ENCODE measurements at places on chromosomes 3 and 15.
A peak's percentile ranks its signal among the peaks of the same experiment; 100 is the strongest.

DNA sequence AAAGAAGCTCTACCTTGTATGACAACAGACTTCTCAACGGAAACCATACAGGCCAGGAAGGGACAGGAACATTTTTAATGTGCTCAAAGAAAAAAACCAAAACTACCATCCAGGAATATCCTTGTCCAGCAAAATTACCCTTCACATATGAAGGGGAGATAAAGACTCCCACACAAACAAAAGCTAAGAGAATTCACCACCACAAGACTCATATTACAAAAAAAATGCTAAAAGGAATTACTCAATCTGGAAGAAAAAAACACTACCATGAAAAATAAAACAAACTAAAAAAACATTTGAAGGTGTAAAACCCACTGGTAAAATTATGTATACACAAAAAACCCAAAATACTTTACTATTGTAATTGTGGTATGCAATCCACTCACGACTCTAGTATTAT, 57.2 kb downstream of the DLG1 start:
- DNase-seq, result no peak

DNA sequence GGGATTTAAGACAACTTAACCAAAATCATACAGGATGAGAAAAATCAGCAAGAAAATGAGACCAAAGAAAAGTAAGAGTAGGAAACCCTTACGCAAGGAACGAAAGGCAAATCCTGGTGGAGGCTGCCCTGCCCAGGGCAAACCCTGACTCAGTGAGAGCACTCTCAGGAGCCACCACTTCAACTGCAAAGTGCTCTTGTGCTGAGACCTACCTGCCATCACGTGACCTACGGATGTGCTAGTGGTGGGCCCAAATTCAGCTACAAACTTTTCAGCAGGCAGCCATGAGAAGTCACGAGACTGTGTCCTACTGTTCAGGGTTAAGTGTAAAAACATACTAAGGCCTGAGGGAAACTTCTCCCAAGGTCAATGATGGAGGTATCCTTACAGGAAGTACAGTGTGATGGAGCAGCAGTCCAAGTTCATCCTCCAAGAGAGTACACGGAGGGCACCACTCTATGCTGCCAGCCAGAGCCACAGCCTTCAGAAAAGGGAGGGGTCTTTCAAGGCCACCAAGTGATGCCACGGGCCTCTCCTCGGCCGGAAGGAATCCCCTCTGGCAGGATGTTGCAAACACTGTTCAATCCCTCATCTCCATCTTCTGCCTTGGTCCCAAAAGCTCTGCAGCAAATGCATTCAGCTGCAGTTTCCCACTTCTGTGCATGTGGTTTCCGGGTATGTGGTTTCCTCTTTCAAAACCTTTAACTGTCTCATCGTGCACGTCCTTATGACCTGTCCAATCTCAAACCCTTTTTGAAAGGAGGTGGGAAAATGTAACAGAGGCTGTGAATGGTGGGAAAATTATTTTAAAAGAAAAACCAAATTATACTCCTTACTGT, 9.5 kb downstream of the CHSY1 start:
- peak; percentile 71 for DNase-seq

GRCh38 chr3:37935756-37936666, 54.6 kb upstream of the VILL start:
- DNase-seq, result no peak

- no peak for DNase-seq
Measured at GRCh38 chr15:90192961-90193786, 8.0 kb upstream of the SEMA4B start.

- DNase-seq, result no peak
Measured at GRCh38 chr3:3031326-3031725, 78.8 kb downstream of the IL5RA start.

DNA sequence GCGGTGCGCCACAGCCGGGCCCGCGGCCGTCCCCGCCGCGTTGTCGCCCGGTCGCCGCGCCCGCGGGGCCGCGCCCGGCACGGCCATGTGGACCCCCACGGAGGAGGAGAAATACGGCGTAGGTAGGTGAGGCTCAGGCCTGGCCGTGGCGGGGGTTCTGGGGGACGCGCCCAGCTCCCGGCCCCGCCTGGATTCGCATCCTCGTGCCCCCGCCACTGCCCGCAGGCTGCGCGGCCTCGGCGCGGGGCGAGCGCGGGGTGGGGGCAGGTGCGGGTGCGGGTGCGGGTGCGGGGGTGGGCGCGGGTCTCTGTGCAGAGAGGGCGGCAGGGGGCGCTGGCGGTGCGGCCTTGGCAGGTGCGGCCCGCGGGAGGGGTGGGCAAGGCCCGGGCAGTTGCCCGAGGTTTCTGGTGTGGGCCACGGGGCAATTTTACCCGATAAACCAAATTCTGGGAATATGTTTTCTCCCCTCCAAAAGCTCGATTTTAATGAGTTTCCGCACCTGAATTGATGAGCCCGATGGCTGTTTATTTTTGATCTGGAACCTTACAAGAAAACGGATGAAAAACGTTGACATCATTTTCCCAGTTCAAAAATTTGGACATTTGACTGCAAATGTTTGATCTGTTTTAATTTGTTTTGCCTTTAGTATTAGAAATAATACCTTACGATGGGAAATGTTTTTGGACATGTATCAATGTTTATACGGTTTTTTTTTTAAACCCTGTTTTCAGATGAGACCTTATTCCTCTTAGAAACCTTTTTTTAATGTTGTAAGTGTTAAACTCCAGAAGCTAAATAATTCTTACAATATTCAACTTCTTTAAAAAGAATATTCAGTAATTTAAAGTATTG, 678 bp downstream of the DOCK3 start:
- DNase-seq, result peak; percentile 40

DNA sequence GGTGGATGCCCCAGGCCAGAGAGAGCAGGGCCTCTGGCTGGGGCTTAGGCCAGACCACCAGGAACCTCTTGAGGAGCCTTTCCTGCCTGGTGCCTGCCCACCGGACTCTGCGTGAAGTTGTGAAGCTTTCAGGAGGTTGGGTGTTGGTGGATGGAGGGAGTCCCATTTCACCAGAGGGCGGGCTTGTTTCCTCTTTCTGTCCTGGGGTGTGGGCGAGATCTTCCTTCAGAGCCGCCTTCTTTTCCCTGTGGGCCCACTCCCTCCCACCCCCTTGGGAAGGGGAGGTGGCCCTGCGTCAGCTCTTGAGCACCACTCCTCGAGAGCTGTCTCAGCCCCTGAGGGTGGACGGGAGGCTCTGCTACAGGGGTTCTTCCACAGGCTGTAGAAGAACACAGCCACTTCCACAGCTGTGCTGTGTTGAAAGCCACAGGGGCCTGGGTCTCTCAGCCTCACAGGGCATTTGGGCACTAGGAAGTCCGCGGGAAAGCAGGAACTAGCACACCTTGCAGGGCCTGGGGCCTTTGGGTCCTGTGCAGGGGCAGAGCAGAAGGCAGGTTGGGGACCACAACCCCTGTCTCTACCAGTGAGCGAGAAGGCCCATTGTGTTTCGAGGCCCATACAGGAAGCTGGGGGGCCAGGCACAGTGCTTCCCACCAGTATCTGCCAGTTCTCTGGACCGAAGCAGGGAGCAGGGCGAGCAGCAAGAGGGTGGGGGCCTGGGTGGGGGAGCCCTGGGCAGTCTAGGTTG, 2.1 kb downstream of the AMIGO3 start:
- DNase-seq, result no peak

DNA sequence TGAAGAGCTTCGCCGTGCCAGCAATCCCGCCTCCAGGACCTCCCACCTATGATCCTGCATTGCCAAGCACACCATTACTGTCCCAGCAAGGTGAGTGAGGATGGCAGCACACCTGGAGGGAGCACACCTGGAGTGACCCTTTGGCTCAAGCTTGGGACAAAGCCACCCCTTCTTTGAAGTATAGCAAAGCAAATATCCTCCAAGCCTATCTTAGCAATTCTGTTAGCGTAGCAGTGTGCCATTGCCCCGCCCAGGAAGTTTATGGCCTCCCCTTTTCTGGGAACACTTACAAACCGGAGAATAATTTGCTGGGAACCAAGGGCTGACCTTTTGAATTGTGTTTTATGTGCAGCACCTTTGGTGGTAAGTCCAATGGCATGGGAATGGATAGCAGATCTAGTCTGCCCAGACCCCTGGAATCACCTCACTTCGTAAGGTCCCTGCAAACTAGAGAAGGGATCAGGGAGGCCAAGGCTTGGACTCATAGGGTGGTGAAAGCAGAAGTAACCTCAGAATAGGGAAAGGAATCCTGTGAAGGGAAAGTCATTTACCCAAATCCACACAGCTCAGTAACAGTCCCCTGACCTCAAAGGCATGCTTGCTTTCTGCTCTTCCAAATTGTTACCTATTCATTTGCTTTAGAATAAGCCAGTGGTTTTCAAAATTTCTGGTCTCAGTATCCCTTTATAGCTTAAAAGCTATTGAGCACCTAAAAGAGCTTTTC, 70.1 kb downstream of the HCN4 start:
- no peak for DNase-seq

DNA sequence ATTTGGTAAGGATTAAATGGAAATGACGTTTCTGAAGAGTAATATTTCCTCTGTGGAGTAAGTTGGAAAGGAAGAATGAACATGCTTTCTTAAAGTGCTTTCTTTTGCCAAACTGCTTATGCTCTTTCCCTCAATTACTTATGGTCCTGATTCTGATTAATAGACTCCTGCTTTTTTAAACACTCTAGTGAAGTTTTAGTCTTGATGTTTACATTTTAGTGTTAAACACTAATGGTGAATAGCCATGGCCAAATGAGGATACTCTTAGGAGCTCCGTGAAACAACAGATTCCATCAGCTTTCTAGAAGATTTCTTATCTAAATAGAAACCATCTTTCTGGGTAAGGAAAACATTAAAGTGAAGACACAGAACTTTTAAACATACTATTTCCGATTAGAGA, 117.6 kb downstream of the P3H2 start:
- DNase-seq, result no peak

- no peak for DNase-seq
Measured at GRCh38 chr3:181253796-181254195, 264.3 kb upstream of the DNAJC19 start.

- no peak for DNase-seq
Measured at GRCh38 chr3:536417-536813, 339.9 kb downstream of the CHL1 start.

- DNase-seq, result no peak
Measured at GRCh38 chr15:31271224-31271635, 55.4 kb upstream of the KLF13 start.

- DNase-seq, result no peak
Measured at GRCh38 chr3:22594990-22595389, 608.1 kb upstream of the UBE2E2 start.

- DNase-seq, result no peak
Measured at GRCh38 chr3:42685891-42686820, 819 bp downstream of the KLHL40 start.

GRCh38 chr15:101063891-101064794, 145.0 kb downstream of the LRRK1 start:
- DNase-seq, result no peak

DNA sequence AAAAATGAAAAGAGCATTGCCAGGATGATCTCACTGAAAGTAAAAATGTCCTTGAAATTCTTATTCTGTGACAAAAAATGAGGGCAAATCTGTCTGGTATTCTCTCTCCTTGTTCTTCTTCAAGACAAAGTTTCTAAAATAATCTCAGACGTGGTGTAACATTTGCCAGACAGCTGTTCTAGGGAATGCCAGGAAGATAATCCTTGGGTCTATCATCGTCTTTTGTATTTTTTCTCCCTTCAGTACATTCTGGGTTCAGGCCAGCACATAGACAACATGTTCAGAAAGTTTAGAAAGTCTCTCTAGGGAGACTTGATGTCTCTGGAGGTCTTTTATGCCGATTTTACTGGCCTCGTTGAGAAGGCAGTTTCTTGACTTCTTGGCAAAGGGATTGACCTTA, 121.2 kb upstream of the HES1 start:
- DNase-seq, result no peak

DNA sequence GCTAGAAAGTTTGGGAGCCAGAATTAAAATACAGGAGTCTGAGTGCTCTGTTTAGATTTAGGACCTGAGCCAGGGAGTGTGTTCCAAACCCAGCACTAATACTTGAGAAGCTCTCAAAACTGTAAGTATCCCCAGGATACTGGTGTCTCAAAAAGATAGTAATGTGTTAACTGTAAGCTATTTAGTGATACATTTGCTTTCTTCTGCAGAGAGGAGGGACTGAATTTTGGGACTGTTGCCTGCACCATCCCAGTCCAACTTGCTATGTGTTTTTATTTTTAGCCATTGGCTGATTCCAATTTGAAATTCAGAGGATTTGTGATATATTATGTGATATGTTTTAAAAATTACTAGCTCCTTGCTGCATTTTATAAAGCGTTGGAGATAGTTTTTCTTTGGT, 31.5 kb downstream of the UBE2E1 start:
- DNase-seq, result no peak

GRCh38 chr3:51242939-51243338, 142.2 kb upstream of the MANF start:
- DNase-seq, result no peak

DNA sequence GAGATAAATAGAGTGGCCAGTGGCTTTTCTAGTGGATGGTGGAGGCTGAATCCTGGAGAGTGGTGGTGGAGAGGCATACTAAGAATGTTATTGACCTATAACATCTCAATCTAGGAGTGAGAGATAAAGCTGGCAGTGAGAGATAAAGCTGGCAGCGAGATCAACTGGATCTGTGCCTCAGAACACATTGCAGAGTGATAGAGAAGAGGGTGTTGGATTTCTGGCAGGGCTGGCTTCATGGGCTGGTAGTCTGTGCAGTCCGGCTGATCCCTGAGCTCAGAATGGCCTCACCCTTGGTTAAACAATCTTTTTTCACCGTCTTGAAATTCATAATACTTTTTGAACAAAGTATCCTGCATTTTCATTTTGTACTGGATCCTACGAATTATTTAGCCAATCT, 221.2 kb downstream of the NLGN1 start:
- no peak for DNase-seq

DNA sequence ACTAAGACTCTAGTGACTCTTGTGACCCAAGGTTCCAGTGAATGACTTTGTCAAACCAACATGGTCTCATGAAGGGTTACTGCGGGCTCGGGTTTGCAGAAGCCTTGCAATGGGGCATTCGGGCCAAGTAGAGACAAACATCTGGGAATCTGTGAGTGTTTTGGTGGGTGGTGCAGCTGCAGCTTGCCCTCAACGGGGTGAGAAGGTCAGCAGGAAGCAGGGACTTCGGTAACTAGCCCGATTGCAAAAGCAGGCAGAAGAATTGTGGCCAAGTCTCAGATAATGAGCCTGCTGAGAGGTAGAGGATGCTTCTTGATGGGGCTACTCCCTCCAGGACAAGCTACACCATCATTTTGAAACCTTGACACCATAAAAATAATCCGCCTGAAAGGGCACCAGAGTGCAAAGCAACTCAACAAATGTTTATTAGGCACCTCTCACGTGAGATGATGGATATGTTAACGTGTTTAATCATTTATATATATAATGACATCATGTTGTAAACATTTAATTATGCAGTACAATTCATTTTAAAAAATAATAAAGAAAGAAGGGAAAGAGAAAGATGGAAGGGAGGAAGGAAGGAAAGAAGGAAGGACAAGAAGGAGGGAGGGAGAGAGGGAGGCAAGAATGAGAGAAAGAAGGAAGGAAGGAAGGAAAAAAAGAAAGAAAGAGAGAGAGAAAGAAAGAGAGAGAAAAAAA, 263.9 kb upstream of the IGF1R start:
- DNase-seq, result no peak

Measured in CD4-positive, alpha-beta T cell treated with Interleukin-1 beta for 1 hour (primary cell).